ENCODE measurements at places on chromosomes 7 and 10.
A peak's percentile ranks its signal among the peaks of the same experiment; 100 is the strongest.

GRCh38 chr7:18768256-18768655 is 272.7 kb downstream of the HDAC9 start:
- DNase-seq: no peak

GRCh38 chr10:118818621-118819221 is 64.0 kb upstream of the CACUL1 start:
- no peak for DNase-seq

DNA sequence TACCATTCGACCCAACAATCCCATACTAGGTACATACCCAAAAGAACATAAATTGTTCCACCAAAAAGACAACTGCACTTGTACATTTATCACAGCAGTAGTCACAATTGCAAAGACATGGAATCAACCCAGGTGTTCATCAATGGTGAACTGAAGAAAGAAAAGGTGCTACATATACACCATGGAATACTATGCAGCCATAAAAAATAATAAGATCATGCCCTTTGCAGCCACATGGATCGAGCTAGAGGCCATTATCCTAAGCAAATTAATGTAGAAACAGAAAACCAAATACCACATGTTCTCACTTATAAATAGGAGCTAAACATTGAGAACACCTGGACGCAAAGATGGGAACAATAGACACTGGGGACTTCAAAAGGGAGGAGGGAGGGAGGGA is 79.3 kb upstream of the NEBL start:
- DNase-seq: no peak

DNA sequence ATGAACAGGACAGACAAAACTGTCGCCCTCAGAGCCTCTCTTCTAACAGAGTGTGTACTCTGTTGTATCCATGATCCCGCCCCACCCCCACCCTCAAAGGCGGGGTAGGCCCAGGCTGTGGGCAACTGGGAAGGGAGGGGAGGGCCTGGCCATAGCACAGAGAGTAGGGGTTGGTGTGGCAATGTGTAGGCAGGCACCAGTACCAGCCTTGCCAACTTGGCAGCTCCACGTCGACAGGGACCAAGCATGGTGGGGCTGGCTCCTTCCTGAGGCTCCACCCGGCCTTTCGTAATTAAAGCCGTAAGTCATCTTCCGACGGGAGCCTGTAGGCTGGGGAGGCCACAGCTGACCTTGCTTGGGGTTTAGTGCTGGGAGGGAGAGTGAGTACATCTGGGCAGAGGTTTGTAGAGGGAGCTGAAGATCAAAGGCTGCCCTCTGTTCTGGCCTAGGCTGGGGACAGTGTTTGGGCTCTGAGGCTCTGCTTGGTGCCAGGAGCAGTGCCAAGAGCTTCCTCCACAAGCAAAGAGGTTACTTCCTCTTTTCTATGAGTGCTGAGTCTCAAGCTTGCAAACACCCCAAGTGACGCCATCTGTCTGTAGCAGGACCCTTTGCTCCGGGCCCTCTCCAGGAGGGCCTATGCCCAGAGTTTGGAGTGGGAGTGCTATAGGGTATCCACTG is 121.6 kb downstream of the C10orf105 start:
- DNase-seq: peak; percentile 68

- no peak for DNase-seq
Measured at GRCh38 chr7:101970801-101971200, 153.4 kb downstream of the CUX1 start.

DNA sequence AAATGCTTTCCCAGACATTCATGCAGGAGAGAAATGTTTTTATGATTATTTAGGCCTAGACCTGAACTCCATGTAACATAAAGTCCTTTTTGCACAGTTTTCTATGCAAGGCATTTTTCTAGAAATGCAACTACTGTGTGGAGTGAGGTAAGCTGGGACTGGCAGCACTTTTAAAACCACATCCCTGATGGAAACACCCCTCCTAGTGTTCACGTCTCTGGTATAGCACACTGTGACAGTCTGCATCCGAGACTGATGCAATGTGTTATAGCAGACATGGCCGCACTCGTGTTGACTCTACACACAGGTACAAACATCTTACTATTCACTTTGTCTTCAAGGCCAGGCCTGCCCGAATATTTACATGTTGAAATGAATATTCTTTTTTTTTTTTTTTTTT is 19.3 kb upstream of the ERCC6 start:
- DNase-seq: no peak

DNA sequence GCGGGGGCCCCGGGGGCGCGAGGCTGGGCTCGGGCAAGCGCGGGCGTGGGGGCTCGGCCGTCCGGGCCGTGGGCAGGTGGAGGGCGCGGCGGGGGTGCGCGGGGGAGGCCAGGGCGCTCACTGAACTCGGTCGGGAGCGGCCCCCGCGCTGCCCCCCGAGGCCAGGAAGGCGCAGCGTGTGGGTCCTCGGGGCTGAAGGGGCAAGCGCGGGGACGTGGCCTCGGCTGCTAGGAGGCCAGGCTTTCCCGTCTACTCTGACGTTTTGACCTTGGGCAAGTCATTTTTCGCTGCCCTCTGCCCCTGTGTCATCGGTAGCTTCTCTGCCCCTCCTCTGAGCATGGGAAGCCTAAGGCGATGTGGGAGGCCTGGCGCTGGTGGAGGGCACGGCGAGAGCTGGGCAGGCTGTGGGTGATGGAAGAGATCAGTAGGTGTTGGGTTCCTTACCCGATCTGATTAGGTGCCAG is 441 bp downstream of the FBH1 start:
- peak; percentile 61 for DNase-seq

GRCh38 chr7:259751-260405 is 30.1 kb upstream of the FOXL3 start:
- DNase-seq: no peak
